GM13977 (cell line): ENCODE measurements at places on chromosomes 7 and 10.

- no peak for DNase-seq
These were observed 8.1 kb downstream of the PGAM2 start for GRCh38 chr7:44057181-44057848.

DNA sequence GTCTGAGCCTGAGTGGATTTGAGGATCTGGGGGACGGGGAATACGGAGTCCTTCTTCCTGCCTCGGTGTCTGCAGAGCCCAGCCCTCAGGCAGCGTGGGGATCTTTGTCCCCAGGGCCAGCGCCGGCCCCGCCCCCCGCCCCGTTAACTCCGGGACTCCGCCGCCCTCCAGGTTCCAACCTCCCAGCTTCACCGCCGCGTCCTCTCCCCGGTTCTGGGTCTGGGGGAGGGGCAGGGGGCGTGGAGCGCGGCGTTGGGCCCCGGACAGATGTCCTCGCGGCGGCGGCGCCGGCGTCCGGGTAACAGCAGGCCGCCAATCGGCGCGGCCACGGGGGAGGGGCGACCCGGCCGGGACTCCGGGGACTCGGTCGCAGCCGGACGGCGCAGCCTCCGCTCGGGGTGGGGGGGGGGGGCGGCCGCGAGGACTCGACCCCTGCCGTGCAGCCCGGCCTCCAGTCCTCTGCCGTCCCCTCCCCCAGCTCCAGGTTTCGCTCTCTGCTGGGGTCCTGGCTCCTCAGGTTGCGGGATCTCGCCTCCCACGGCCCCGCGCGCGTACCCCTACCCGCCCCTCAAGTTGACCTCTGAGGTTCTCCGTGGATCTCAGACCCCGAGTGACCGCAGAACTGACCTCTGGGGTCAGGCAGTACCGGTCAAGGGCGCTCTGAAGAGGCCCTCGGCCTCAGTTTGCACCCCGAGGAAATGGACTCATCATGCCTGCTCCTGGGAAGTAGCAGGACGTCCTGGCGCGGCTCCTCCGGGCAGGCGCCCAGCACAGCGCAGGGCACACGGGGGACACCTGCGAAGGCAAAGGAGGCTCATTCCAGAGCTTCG lies 2.3 kb upstream of the ELFN1 start:
- no peak for DNase-seq

- DNase-seq = no peak
These were observed 73.6 kb upstream of the RPA3 start for GRCh38 chr7:7792056-7792455.

DNA sequence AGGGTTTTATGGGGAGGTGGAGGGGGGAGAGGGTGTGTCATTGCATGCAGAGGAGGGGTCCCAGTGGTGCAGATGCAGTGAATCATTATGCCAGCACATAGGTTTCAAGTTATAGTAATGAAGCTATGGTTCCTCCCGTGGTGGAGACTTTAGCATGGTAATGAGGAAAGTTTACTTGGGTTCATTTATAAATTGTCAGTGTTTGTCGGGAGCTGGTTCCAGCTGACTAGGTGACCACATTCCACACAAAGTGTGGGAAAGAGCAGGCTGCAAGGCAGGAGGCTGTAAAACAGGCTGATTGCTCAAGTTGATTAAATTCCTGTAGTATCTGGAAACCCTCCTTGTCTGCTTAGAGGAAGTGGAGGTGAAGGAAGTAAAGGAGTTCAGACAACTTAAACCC lies 78.9 kb downstream of the SRI start:
- no peak for DNase-seq

- no peak for DNase-seq
These were observed 9.2 kb downstream of the PGAM1 start for GRCh38 chr10:97435211-97435610.

DNA sequence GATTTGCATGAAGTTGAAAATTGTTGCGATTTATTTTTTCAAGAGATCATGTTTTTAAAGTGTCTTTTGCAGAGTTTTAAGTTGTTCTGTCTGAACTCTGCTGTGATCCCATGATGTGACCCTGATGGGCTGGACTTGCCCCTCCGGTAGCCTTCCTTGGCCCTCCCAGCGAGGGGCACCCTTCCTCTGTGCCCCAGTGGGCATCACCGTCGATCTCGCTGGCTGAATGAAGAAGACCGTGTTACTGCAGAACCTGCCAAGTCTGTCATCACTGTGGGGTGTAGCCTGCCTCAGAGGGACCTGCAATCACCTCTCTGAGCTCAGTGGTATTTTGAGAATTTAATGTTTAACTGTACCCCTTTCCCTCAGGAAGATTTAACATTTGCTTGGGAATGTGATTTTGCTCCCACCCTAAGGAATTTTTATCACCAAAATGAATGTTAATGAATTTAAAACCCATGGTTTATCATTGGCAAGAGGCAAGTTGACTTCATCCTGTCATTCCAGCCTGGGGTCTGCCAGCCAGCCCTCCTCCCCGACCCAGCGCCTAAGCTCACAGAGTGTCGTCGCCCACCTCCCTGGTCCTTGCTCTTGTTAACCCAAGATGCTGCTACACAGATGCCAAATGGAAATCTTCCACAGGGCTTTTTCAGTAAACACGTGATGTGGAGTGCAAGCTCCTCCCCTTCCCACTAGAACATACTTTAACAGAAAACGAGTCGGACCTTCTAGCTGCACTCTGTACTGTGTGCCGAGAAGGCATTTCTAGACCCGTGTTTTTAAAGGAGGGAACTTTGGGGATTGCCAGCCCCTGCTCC lies 115.4 kb downstream of the NT5C2 start:
- no peak for DNase-seq

GRCh38 chr7:101155303-101155702 lies 1.0 kb downstream of the AP1S1 start:
- DNase-seq = peak; percentile 61

GRCh38 chr10:130049244-130049643 lies 61.4 kb downstream of the C10orf143 start:
- no peak for DNase-seq

DNA sequence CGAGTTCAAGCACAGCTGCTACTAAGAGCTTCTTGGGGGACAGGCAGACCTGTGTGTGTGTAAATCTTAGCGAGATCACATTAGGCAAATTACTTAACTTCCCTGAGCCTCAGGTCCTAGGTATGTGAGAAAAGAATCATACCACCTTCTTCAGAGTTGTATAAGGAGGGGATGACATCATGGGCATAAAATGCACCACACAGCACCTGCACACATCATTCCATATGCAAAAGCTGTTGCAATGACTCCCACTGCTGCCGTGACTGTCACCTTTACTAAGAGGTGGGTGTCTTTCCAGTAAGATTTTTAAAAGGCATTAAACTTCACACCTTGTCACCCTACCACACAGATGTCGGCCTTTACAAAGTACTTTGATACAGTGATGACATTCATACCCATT lies 146.0 kb downstream of the FANK1 start:
- no peak for DNase-seq

DNA sequence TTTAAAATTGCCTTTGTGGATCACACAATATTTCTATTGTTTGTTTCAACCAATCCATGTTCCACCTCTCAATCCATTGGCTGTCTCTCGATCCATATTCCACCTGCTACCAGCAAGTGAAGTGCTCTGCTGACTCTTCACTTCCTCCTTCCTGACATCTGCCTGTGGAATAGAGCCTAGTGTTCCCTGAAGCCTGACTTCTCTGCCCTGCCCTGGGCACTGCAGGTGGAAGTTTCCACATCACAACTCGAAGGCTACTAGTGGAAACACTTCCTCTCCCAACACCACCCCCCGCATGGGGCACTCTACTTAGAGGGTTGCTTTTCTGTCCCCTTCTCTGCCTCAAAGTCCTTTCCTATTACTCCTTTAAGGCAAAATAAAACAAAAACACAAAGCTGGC lies 563.8 kb upstream of the IGFBP3 start:
- no peak for DNase-seq

GRCh38 chr10:129442866-129443265 lies 24.2 kb upstream of the MGMT start:
- no peak for DNase-seq

GRCh38 chr7:516606-517456 lies 2.8 kb downstream of the PDGFA start:
- DNase-seq = no peak

DNA sequence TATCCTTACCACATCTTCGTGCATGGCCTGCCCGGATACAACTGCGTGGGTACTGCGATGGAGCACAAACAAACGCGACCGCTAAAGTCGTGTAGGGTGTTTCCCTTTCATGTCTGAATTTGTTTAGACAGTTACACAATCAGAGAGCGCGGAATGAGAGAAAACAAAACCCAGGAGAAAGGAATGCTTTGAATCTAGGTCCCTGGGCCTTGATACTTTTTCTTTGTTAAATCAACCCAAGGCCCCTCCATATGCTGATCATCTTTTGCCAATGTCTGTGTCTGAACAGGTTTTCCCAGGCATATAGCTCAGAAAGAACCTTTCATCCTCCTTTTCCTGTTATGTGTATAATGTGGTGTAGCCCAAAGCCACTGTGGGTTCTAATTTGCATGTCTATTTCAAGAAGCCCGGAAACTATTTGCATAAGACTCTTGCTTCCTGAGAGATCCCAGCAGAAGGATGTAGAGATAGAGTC lies 145.8 kb downstream of the FRMD4A start:
- DNase-seq = peak; percentile 65

- DNase-seq = no peak
These were observed at the start of gene CLEC5A for GRCh38 chr7:141946796-141947195. TSS of gene CLEC5A (minus strand) at chr7:141946974. CDS start at chr7:141946292, 682 bp downstream.

DNA sequence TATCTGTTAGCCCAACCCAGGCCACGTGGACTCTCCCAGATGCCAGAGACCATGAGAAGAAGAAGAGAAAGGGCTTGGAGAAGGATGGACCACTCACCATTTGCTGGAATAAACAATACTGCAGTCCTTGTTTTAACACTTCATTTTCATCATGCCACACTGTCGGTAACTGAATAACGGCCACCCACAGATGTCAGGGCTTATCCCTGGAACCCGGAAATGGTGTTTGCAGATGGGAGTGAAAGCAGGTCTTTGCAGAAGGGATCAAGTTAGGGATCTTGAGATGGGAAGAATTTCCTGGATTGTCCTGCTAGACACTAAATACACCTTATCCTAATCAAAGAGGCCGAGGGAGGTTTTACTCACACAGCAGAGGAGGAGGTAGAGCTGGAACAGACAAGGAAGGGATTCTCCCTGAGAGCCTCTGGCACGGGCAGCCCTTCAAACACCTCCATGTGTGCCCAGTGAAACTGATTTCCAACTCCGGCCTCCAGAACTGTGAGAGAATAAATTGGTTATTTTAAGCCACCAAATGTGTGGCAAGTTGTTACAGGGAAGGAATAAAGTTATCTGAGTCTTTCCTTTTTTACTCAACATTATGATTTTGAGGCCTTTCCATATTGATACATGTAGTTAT lies 56.3 kb upstream of the SFMBT2 start:
- no peak for DNase-seq

GRCh38 chr10:58758321-58758720 lies 245.6 kb downstream of the BICC1 start:
- no peak for DNase-seq

DNA sequence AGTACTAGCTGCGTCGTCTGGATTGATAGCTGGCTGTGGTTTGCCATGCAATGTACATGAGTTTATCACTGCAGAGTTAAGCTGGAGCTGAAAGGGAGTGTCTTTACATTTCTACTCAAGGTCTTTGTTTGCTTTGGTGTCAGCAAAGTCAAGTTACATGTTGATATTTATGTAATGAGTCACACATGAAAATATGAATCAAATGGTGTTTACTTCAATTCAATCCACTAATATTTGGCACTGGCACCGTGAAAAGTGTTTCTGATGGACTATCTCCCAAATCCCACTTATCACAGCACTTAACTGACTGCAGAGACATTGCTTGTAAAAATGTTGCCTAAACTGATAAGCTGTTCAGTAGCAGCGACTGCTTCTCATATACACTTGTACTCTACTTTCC lies 395.9 kb downstream of the TFEC start:
- no peak for DNase-seq

- no peak for DNase-seq
These were observed 107.1 kb upstream of the NRP1 start for GRCh38 chr10:33441561-33441960.

- DNase-seq = peak; percentile 56
These were observed 152.0 kb downstream of the MACC1 start for GRCh38 chr7:20064974-20065862.

DNA sequence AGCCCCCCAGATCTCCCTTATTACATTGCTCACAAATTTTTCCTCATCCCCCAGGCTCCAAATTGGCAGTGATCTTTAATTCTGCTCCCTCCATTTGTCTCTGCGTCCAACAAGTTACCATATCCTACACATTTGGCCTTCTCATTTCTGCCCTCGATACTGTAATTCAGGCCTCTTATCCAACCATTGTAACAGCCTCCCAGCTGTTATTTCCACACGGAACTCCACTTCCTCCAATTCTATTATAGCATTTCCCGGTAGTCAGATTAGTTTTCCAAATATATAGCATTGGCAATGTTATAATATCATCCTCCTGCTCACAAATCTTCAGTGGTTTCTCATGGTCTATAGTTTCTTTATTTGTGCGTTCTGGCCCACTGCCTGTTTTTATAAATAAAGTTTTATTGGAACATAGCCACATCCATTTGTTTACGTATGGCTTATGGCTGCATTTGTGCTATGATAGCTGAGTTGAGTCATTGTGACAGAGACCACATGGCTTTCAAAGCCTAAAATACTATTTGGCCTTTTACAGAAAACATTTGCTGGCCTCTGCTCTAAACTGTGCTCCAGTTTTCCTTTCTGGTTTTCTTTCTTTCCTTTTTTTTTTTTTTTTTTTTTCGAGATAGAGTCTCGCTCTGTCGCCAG lies 126.5 kb upstream of the ZNF438 start:
- no peak for DNase-seq

GRCh38 chr7:121301446-121302213 lies 27.2 kb upstream of the WNT16 start:
- DNase-seq = no peak

- no peak for DNase-seq
These were observed 1184.1 kb downstream of the TYW1 start for GRCh38 chr7:68180761-68181160.

DNA sequence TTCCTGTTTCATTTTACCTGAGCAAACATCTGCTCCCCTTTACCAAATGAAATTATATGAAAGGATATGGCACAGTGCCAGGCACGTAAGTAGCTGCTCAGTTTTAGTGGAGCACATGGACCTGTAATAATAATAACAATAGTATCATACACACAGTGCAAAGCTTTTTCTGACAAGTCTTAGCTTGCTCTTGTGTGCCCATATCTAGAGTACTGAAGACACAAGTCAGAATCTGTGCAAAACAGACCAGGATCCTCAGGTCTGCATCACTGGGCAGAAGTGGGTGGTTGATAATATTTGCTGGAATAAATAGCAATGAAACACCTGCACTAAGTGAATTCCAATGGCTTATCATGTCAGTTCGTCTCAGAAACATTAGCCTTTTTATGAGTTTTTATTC lies 85.5 kb upstream of the DKK1 start:
- DNase-seq = no peak

- no peak for DNase-seq
These were observed 16.5 kb upstream of the CREB5 start for GRCh38 chr7:28395831-28396230.

- no peak for DNase-seq
These were observed 61.4 kb downstream of the CREB5 start for GRCh38 chr7:28473571-28474281.
